ENCODE measurements at places on chromosomes 12 and 14.

GRCh38 chr12:49346659-49347310 lies at the start of gene DNAJC22:
TSS of gene DNAJC22 (plus strand) at chr12:49346888. CDS start at chr12:49348873, 1,985 bp downstream.
- DNase-seq = no peak

GRCh38 chr12:97630356-97630755 lies 167.8 kb downstream of the RMST start:
- no peak for DNase-seq

DNA sequence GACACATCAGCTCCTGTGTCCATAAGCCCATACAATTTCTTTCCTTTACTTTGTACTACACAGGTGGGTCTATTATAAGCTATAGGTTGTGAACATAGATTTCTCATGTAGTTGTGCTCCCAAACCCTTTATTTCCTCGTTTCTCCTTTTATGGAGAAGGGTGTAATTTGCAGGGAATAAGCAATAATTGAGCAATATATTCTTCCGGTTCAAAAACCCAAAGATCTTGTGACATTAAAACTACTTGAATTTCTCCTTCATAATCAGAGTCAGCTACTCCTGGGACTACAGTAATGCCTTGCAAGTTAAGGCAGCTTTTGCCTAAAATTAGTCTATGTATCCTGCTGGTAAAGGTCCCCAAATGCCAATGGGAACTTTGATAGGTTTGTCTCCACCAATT lies 19.1 kb upstream of the MAPKAPK5 start:
- no peak for DNase-seq

GRCh38 chr14:96140952-96141351 lies 63.7 kb upstream of the BDKRB2 start:
- DNase-seq = no peak

GRCh38 chr14:93778856-93779629 lies 9.2 kb downstream of the PRIMA1 start:
- DNase-seq = no peak

- DNase-seq = no peak
These were observed 25.7 kb downstream of the SFSWAP start for GRCh38 chr12:131736446-131737149.

GRCh38 chr12:65854629-65855028 lies 30.3 kb downstream of the HMGA2 start:
- DNase-seq = no peak

DNA sequence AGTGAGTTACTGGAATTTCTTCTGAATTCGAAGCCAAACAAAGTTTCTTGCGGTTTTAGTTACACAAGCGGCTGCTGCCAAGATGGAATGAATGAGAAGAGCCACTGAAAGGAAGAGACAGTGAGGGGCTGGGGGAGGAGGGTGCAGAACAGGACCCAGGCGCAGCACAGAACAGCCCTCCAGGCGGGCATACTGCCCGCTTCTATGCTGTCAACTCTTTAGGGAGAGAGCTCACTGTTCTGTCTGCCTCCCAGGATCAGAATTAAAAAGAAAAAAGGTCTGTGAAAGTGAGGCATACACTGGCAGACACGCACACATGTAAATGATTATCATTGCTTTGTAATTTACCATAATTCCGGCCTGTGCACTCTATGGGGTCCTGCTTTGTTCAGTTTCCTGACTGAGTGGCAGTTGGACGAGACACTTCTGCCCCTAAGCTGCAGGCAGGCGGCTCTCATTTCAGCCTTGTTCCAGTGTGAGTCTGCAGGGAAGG lies 231.6 kb downstream of the CACNA1C start:
- no peak for DNase-seq
